ENCODE measurements at places on chromosomes 5 and 9.
A peak's percentile ranks its signal among the peaks of the same experiment; 100 is the strongest.

DNA sequence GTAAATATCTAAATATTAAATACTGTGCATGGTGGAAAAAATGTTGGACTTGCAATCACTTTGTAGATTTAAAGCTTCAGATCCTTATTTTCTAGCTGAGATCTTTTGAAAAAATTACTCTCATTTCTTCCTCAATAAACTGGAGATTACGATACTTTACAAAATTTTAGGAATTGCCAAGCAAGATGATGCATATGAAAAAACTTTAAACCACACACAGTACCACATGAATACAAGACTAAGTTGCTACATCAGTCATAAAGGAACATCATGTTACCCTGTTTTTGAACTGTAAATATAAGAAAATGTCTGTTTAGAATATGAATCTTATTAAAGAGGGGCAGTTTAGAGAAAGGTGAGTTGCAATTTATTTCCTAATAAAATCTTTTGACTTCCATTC, 703.6 kb upstream of the NUDT12 start:
- H3K4me1 ChIP-seq = peaks cover 27% of the 10 kb centered on the region
- H3K4me3 ChIP-seq = no peak overlapping the region
- no peak for DNase-seq
- H3K36me3 ChIP-seq = no peaks in the 10 kb centered on the region

DNA sequence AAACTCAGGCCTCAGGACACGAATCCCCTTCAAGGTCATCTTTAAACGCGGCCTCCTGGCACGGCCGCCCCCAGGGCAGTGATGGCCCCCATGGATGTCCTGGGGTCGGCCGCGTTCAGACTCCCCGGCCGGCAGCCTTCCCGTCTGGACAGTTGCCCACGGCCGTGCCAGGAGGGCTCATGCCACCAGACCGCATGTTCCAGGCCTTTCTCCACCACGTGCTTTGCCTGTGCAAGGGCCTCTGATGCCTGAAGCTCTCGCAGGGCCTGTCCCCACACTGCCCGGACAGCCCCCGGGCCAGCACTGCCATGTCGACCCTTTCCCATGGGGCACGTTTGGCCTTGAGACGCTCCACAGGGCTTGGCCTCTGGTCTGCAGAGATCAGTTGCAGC, 34.6 kb downstream of the SLC9A3 start:
- H3K36me3 ChIP-seq = no peaks in the 10 kb centered on the region
- peaks cover 26% of the 10 kb centered on the region for H3K27me3 ChIP-seq
- H3K4me1 ChIP-seq = peaks cover 3% of the 10 kb centered on the region
- no peak overlapping the region for H3K4me3 ChIP-seq
- DNase-seq = no peak
- no peak overlapping the region for H3K27ac ChIP-seq

DNA sequence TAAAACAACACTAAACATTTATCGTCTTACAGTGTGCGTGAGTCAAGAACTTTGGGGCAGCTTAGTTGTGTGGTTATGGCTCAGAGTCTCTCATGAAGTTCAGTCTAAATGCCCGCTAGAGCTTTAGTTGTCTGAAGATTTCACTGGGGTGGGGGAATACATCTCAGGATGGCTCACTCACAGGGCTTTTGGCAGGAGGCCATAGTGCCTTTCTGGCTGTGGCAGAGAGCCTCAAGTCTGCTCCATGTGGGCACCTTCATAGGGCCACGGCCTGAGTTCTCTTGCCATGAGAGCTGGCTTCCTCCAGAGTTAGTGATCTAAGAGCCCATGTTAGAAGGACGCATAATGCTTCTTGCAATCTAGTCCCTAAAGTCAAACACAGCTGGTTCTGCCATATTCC, 258.8 kb upstream of the NUDT12 start:
- H3K27ac ChIP-seq = no peak overlapping the region
- no peaks in the 10 kb centered on the region for H3K36me3 ChIP-seq
- no peaks in the 10 kb centered on the region for H3K4me1 ChIP-seq
- no peaks in the 10 kb centered on the region for H3K27me3 ChIP-seq
- H3K4me3 ChIP-seq = no peak overlapping the region

GRCh38 chr5:66540078-66540477, 56.1 kb upstream of the MAST4 start:
- no peak for DNase-seq
- no peaks in the 10 kb centered on the region for H3K27me3 ChIP-seq
- H3K36me3 ChIP-seq = no peaks in the 10 kb centered on the region
- no peaks in the 10 kb centered on the region for H3K4me1 ChIP-seq
- no peak overlapping the region for H3K4me3 ChIP-seq

DNA sequence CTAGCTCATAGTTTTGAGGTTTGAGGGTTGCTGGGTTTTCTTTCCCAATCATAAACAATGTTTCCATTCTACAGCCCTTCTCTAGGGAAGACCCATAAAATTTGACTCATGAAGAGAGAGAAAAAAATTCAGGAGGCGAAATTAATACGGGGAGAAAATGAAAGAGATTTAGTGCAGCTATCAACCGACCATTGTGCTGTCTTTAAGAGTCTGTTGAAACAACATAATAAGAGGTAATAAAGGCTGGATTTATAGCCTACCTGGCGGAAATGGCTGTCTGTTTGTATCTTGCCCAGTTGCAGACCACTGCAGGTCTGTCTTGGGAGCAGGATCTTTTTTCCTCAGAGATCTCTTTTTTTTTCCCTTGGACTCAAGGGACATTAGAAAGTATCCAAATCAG, 66.9 kb downstream of the TLR4 start:
- no peak for DNase-seq
- H3K27ac ChIP-seq = no peak overlapping the region
- H3K36me3 ChIP-seq = no peaks in the 10 kb centered on the region
- no peaks in the 10 kb centered on the region for H3K4me1 ChIP-seq

- no peak overlapping the region for H3K27ac ChIP-seq
- no peak overlapping the region for H3K4me3 ChIP-seq
- DNase-seq = no peak
These were observed 263.8 kb downstream of the FBXL7 start for GRCh38 chr5:15763754-15764153.

DNA sequence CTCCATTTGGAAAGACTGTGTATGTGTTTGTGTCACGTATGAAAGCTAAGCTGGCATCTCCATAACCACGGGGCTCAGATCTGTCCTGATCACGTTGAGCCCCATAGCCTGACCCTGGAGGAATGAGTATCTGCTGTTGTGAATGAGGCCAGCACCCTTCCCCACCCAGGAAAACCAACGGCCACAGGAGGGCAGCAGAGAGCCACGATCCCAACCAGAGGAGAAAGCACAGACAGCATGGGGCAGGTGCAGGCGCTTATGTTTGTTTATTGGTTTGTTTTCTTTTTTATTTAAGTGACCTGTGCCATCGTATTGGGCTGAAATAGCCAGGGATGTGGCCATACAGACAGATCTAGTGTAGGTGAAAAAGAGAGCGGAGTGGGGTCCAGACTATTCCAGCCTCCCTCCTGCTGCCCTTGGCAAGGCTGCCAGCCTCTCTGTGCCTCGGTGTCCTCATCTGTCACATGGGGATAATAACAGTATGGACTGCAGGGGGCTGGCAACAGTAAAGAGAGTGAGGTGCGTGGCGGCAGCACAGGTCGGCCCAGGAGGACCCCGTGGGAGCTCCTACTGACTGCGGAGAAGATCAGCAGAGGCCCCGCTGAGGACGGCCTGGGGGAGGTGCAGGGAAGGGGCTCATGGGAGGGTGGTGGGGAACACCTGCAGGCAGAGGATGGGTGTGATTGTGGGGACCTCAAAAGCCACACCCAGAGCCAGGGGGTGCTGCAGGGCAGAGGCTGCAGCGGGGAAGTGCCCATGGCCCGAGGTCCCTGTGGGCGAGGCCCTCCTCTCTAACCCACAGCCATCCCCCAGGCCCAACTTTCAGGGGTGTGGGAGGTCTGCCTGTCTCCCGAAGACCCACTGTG, 12.1 kb downstream of the OR2V2 start:
- peaks cover 71% of the 10 kb centered on the region for H3K27me3 ChIP-seq
- DNase-seq = peak; percentile 98
- peaks cover 14% of the 10 kb centered on the region for H3K4me1 ChIP-seq
- H3K36me3 ChIP-seq = no peaks in the 10 kb centered on the region

DNA sequence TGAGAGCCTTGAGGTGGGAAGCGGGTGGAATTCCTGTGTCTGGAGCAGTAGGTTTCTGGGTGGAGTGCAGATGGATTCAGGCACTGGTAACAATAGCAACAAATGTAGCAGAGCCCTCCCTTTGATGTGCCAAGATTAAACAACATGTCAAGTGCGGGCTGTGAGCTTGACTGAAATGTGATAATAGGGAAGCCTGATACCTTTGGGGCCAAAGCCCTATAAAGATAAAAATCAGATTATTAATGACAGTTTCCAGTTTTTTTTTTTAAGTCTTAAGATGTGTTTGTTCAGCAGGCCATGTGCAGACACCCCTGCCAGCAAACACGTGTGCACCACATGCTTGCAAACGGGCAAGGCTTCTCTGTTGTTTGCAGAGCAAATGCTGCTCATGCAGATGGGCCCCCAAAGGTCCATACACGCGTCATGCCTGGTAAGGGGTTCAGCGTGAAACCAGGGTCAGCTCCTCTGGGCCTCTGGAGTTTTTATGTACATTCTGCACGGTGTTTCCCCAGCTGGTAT, 193.2 kb downstream of the GADD45G start:
- H3K4me1 ChIP-seq = no peaks in the 10 kb centered on the region
- H3K27ac ChIP-seq = no peak overlapping the region
- H3K4me3 ChIP-seq = no peak overlapping the region
- no peak for DNase-seq
- H3K27me3 ChIP-seq = peaks cover 7% of the 10 kb centered on the region
- H3K36me3 ChIP-seq = no peaks in the 10 kb centered on the region

GRCh38 chr9:95090871-95091577, 226.5 kb downstream of the FANCC start:
- H3K4me1 ChIP-seq = peaks cover 84% of the 10 kb centered on the region
- peak overlapping the region; percentile 75 for H3K4me3 ChIP-seq
- DNase-seq = no peak
- H3K27ac ChIP-seq = peak overlapping the region; percentile 93

GRCh38 chr5:176859916-176860315, 39.2 kb downstream of the HK3 start:
- no peak for DNase-seq
- H3K4me1 ChIP-seq = peaks cover 6% of the 10 kb centered on the region

GRCh38 chr5:17838469-17838868, 204.2 kb downstream of the TAF11L14 start:
- H3K36me3 ChIP-seq = peaks cover 11% of the 10 kb centered on the region
- no peak overlapping the region for H3K4me3 ChIP-seq
- DNase-seq = no peak
- H3K27me3 ChIP-seq = no peaks in the 10 kb centered on the region
- H3K27ac ChIP-seq = no peak overlapping the region

- H3K27ac ChIP-seq = no peak overlapping the region
- peaks cover 3% of the 10 kb centered on the region for H3K4me1 ChIP-seq
- peaks cover 5% of the 10 kb centered on the region for H3K36me3 ChIP-seq
These were observed 120.3 kb downstream of the INVS start for GRCh38 chr9:100219347-100219746.

DNA sequence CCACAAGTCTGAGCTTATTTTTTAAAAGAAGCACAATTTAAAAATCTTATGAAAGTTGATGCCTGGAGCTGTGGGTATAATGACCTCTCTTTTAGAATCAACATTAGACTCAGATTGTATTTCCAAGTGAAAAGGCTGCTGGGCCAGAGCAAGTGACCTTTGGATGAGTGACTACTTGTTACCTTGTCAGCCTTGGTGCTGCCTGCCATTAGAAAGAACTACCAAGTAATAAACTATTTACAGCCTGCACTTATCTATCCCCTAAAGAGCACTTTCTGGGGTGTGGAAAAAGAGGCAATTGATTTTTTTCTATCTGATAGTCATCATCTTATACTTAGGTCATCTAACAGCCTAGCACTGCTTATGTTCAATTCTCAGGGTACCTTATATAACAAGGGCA, 134.9 kb upstream of the FBXL17 start:
- no peak for DNase-seq
- no peak overlapping the region for H3K27ac ChIP-seq
- peaks cover 1% of the 10 kb centered on the region for H3K4me1 ChIP-seq
- H3K4me3 ChIP-seq = no peak overlapping the region

DNA sequence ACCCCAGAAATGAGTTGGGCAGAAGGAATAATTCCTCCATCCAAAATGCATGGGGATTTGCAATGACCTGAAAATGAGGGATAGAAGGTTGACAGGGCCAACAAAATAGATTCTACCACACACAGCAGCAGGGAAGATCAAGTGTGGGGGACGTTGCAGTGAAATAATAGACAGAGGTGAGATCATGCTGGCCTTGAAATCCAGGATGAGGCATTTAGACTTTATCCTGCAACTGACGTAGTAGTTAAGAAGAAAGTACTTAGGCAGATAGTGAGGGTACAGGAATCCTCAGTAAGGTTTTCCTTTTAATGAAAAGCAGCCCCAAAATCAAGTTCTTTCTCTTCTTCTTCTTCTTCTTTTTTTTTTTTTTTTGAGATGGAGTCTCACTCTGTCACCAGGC, 31.6 kb upstream of the TGFBR1 start:
- no peaks in the 10 kb centered on the region for H3K4me1 ChIP-seq
- no peak for DNase-seq
- no peak overlapping the region for H3K4me3 ChIP-seq
- no peak overlapping the region for H3K27ac ChIP-seq

- peaks cover 61% of the 10 kb centered on the region for H3K27me3 ChIP-seq
- H3K36me3 ChIP-seq = no peaks in the 10 kb centered on the region
- DNase-seq = no peak
- H3K4me3 ChIP-seq = no peak overlapping the region
- no peak overlapping the region for H3K27ac ChIP-seq
- no peaks in the 10 kb centered on the region for H3K4me1 ChIP-seq
These were observed 309.1 kb downstream of the SPOCK1 start for GRCh38 chr5:137190031-137190430.
